ENCODE measurements at places on chromosomes 3 and 15. TPM values are rescaled to one million over a fixed set of nuclear protein-coding genes. Genes with fewer than 3 reads are reported as not detected.

- no peak for DNase-seq
These were observed 1.4 kb upstream of the CHMP2B start for GRCh38 chr3:87225659-87226058.

DNA sequence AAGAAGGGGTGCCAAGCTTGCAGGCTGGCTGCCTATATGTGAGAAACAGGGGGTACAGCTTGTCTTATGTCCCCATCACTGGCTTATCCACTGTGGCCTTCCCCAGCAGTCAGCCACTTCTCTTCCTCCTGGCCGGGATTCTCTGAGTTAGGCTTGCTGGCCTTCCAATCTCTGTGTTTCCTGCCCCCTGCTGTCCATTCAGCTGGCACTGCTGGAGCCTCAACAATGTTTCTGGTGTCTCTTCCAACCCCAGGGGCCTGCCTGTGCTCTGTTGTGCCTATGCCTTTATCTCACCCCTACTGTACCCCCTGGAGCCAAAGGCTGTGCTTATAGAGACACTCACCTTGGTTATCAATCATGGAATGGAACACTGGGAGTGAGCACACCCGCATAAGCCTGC lies 36.5 kb downstream of the ANAPC13 start:
- peak; percentile 57 for DNase-seq

Gene TLR9
- not detected for total RNA-seq

- DNase-seq: no peak
These were observed 84.7 kb downstream of the EOMES start for GRCh38 chr3:27637346-27637995.

DNA sequence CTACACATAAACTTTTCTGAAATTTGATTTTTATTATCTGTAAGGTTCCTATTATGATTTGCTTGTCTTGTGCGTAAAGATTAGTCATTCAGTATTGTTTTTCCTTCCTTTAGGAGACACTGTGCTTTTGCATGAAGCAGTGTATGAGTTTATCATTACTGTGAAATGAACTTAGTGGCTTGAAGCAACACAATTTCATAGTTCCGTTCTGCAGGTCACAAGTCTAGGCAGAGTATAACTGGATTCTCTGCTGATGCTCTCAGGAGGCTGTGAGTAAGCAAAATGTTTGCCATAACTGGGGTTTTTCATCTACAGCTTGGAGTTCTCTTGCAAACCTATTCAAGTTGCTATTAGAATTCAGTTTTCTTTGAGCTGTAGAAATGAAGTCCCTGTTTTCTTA lies 1136.1 kb downstream of the OTOL1 start:
- DNase-seq: peak; percentile 37

Gene WDR93
- 0.22 TPM for total RNA-seq

- DNase-seq: peak; percentile 9
These were observed 315.0 kb upstream of the STAC start for GRCh38 chr3:36065321-36065720.

- peak; percentile 55 for DNase-seq
These were observed 607.1 kb upstream of the BCHE start for GRCh38 chr3:166444336-166444735.

DNA sequence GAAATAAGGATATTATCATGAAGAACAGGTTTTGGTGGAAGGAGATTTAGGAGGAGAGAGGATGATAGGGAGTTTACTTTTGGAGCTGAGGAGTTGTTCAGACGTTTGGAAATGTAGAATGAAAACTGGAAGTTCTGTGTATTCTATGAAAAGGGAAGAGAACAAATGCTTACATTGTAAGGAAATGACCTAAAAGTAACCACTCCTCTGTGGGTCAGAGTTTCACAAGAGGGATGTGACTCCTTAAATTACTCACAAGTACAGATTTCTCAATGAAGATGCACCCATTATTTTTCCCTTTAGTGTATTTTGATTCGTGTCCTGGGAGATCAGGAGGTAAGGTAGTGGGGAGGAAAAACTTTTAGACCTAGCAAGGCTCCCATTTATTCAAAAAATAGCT lies 4.0 kb downstream of the RNF13 start:
- peak; percentile 70 for DNase-seq

GRCh38 chr3:197394464-197395321 lies 96.3 kb upstream of the DLG1 start:
- DNase-seq: peak; percentile 98

- DNase-seq: no peak
These were observed 238.9 kb upstream of the PDZRN3 start for GRCh38 chr3:73863546-73864079.

DNA sequence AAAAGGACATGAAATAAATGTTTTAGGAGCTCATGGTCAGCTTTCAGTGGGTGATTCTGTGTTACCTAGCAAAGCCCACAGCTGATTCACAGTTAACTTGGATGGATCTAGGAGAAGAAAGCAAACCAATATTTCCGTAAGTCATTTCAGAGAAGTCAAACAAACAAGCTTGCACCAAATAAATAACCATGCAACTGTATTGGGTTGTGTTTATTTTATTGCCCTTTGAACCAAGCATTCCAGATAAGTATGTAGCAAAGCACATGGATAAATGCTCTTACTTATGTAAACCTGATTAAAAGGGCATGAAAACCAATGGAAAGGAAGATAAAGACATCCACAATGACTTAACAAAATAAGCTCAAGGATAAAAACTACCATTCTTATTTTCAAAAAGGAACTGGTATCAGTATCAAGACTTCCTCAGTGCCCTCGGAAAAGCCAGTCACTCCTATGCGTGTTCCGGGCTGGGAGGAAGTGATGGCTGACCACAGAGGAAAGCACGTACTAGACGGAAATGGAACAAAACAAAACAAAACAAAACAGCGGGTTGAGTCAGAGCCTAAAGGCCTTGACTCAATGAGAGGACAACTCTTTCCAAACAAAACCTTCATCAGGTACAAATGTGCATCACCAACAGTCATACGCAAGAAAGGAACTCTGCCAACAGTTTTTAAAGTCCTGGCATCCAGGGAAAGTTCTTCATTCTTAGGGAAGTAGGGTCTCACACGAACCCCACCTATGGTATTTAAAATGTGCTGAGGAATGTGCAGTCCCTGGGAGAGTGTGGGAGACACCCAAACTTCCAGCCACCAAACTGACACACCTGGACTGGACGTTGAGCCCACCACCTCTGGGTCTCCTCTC lies 103.3 kb downstream of the SNRK start:
- DNase-seq: peak; percentile 97

DNA sequence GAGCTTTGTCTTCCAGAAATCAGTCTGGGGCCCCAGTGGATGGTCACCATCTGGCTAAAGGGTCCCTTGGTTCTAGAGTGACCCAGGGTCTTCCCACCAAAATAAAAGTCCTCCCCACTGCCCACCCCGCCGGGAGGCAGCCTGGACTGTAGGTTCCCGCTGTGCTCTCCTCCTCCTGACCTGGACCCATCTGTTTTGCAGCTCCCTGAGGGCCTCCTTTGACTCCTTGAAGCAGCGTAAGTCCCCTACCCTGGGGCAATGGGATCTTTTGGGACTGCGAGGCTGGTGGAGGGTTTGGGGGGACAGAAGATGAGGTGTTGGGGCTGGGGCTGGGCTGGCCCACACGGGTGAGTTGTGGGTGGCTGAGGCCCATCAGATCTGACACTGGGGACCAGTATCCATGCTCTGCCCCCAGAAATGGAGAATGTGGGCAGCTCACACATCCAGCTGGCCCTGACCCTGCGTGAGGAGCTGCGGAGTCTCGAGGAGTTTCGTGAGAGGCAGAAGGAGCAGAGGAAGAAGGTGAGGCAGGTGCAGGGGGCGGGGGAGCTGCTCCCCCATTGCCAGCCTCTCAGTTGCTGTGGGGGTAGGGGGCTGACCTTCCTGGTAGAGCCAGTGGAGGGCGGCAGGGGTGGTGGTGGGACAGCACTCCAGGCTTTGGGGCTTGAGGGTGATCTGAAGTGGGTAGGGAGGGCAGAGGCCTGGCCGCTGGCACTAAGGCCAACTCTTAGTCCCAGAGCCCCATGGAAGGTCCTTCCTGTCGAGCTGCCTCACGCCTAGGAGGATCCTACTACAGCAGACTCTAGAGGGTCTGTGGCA lies 30.4 kb downstream of the PSTPIP1 start:
- DNase-seq: no peak

DNA sequence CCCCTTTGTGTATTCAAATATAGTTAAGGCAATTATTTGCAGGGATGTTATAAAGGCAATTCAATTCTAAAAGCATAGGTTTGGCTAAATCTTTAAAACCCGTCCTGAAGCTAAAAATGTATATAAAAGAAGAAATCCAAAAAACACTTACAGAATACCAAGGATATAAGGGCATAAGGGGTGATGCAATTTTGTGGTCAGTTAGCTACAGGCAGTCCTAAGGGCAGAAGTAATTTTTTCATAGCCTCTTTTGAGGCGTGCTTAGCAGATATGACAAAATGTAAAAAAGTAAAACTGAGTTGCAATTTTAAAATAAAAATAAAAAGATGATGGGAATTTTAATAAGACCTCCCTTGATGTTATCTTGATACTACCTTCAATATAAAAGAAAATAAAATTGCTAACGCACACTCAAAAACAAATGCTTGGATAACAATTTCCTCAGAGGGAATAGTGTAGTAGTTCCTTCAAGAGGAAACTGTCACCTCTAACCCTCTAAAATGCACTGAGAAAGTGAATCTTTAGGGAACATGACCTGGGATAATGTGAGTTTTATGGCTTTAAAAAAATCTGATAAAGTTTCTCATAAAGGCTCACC lies 104.2 kb downstream of the MYH15 start:
- no peak for DNase-seq

- DNase-seq: no peak
These were observed 77.5 kb downstream of the RPN1 start for GRCh38 chr3:128573160-128573559.

DNA sequence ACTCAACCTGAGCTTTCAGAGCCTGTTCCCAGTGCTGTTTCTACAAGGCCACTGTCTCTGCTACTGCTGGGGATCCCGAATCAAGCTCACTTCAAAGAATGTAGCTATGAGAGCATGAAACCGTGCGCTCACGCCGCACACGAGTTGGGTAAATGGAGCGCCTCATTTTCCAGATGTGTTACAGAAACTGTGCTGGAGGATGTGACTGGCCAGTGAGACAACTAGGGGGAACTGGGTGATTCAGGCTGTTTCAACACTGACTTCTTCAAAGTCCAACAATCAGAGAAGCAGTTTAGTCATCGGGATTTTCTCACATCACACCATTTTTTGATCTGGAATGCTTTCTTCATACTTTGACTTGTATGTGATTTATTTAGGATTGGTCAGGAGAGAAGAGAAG lies 3.5 kb downstream of the ZNF710 start:
- peak; percentile 87 for DNase-seq

- DNase-seq: no peak
These were observed 238.9 kb downstream of the UACA start for GRCh38 chr15:70524470-70524869.

Gene POLQ
- total RNA-seq: 22.2 TPM

GRCh38 chr3:187064210-187065115 lies 74.8 kb downstream of the RPL39L start:
- DNase-seq: peak; percentile 83
